ENCODE measurements at places on chromosomes 3 and 15. TPM values are rescaled to one million over a fixed set of nuclear protein-coding genes. Genes with fewer than 3 reads are reported as not detected.

- DNase-seq: no peak
Observed at GRCh38 chr3:145639875-145640274, 521.1 kb downstream of the PLOD2 start.

DNA sequence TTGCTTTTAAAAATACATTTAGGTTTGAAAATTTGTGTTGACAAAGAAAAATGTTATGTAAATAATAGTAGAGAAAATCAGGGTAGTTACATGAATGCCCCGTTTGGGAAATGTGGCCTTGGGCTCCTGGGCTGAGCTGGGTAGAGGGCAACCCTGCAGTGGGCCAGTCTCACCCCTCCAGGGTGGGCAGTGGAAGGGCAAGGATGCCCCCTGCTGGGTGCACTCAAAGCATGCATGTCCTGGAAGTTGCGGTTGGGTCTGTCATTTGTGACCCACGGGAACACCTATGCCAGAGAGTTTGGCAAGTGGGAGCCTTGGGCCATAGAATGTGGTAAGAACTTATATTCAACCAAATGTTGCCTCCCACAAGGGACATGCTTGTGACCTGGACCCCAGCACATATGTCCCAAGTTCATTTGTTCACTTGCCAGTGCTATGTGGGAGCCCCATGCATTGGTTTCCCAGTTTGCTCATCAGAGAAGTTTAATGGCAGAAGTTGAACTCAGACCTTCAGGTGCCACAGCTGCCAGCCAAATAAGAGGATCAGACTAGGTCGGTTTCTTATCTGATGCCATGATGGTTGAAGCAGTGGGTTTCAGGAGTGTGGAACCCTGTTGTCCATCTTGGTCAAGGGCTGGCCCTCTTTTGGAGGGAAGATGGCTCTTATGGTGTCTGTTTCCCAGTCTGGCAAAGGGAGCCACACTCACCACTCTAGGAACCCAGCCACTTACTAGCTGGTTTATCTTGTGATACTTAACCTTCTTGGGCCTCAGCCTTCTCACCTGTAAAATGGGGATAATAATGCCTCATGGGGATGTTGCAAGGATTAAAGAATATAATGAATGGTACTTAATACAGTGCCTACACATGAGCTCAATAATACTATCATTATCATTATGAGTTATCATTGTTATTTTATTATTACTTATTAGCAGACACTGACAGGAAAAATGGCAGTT is 2.5 kb upstream of the PLCB2 start:
- peak; percentile 63 for DNase-seq

- no peak for DNase-seq
Observed at GRCh38 chr15:66909381-66909890, 156.0 kb upstream of the SMAD3 start.

- no peak for DNase-seq
Observed at GRCh38 chr15:45105586-45105985, 8.4 kb downstream of the DUOX2 start.

DNA sequence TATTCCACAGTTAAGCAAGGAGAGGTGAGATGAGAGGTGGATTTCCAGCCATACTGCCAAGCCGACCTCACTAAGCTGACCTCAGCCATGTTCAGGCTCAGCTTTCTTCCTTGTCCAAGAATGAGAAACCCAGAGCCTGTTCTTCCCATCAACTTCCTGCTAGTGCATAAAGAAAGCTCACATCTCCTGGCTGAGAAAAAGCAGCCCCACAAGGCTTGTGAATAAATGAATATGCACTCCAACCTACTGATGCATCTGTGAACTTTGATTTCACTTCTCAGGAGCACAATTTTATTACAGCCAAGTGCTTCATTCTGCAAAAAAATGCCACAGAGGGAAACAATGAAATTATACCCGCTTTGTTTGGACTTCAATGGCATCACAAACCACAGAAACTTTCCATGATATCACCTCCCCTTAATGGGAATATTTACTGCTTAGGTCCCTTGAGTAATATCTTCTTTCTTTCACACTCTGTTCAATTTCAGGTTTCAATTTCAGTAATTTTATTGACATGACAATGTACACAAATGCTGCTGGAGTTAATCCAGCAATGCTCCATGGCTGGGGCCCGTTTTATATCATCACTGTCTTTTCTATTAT is 437.0 kb upstream of the PPP2R3A start:
- no peak for DNase-seq

The CFAP161 gene
- 0.44 TPM for total RNA-seq

The TICRR gene
- total RNA-seq: not detected

The SPTSSB gene
- total RNA-seq: 0.11 TPM

All from heart right ventricle (tissue), 16 donors.